HS-27A (cell line): ENCODE measurements at places on chromosomes 3 and 15.

DNA sequence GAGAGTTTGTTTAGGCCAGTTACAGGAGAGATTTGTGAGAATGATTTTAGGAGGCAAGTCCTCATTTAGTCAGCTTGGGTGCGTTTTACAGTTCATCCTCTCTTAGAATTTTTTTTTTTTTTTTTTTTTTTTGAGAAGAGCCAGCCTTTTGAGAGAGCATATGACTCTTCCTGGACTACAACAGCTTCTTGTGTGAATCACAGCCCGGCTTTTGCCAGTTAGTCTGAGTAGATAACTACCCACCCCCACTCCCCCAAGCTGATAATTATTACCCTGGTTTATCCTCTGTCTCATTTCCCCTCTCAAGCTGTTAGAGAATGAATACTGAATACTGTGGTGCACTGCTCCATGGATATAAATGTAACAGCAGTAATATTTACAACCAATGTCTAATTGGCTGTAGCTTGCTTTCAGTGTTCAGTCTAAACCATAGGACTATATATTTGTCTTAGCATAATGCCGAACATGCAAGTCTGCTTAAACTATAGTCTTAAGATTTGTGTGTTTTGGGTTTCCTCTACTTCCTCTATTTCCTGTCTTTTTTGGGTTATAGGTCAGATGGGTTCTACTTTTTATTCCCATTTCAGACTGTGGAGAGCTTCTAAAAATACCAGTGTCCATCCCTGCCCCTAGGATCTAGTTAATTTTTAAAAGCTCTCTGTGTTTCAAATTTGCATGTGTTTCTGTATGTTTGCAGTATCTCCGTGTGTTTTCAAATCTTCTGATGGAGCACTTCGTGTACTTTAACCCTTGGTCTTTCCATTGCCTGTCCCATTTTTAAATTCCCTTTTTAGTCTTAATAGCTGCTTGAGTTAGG, 8.0 kb downstream of the CHD2 start:
- no peak for DNase-seq

DNA sequence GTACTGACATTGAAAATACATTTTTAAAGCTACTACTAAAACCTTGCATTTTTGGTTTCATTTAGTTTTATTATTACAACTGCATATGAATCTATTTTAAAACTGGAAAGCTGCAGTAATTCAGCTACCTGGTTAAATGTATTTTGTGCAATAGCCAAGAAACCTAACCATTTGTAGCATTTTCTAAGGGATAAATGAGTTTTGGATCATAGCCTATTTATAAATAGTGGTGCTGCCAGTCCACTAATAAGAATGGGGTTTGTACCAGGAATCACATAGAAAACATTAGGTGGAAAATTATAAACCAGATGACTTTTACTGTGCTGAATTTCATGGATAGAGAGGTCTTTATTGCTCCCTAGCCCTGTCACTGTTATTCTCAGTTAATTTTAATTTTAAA, 454.7 kb downstream of the DIPK2A start:
- no peak for DNase-seq

- peak; percentile 93 for DNase-seq
Observed at GRCh38 chr3:185656321-185656840, 70.3 kb downstream of the SENP2 start.

DNA sequence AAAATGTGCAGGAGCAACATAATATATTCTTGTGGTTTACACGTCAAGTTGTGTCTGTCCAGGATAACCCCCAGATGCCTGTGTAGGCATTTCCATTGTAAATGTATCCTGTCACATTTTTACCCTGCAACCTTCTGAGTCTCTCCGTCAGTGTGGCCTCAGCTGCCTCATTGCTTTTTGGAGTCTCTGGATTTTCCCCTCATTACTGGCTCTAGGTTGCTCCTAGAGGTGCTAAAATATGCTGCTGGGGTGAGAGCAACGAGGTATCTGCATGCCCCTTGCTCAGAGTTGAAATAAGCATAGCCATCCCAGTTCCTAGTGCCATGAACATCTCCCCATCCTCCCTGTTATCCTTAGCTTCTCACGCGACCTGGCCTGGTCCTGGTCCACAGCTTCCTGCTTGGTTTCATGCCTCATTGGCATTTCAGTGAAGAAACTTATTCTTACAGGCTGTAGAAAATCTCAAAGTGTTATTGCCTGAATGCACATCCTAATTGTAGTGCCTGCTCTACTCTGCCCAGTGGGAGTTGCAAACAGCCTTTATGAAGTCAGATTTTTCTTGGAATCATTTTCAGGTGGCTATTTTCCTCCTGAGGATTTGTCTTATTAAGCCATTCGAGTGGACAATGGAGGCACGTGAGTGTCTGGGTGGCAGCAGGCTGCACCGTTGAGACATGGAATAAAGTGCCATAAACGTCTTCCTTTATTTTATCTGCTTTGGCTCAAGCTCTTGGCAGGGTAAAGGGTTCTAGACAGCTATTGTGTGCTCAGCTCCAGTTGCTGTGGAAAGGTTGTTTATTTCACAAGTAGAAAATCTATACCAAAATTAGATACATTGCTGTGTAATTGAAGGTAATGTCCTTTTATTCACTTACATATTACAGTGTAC, 33.2 kb downstream of the OXNAD1 start:
- DNase-seq = no peak

DNA sequence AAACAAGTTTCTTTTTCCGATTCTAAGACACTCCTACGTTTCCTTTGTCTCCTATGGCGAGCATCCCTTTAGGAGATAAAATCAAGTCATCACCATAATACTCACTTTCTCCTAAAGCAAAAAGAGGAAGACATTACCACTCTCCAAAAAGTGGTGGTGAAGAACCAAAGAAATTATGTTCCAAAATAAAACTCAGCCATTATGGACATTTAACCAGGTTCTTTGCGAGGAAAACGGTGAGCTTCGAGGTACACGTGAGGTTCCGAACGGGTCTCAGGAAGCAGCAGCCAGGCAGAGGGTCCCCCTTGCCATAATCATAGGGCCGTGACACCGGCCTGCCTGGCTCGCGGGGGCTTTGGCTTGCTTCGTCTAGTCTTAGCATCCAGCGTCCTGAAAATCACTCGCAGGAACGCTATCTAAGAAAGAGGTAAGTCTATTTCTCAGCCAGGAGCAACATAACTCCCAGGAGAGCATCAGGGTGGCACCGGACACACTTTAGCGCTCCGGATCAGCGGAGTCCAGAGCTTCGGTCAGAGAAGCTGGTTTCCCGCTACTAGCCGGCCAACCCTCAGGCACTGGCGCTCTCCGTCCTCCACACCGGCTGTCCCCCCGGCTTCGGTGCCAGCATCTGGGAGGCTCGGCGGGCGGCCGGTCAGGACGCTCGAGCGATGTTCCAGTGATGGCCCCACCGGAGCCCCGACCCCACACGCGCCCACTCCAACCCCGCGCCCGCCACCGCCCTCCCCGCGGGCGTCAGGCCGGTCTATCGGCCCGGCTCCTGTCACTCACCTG, 581 bp downstream of the IP6K1 start:
- DNase-seq = no peak

DNA sequence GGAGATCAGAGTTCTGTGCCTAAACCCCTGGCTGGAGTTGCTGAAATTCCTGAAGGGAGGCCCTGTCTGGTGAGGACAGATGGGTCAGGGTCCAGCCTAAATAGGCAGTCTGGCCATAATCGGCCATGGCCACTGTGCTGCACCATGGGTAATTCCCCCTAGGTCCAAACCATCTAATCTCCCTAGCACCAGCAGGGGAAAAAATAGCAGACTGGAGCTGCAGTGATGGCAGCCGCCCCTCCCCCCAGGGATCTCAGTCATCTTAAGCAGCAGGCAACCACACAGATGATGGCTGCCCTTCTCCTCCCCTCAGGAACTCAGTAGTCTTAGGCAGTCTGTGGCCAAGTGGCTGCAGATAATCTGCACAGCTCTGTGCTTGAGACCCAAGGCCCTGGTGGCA, 68.4 kb upstream of the CD96 start:
- no peak for DNase-seq

DNA sequence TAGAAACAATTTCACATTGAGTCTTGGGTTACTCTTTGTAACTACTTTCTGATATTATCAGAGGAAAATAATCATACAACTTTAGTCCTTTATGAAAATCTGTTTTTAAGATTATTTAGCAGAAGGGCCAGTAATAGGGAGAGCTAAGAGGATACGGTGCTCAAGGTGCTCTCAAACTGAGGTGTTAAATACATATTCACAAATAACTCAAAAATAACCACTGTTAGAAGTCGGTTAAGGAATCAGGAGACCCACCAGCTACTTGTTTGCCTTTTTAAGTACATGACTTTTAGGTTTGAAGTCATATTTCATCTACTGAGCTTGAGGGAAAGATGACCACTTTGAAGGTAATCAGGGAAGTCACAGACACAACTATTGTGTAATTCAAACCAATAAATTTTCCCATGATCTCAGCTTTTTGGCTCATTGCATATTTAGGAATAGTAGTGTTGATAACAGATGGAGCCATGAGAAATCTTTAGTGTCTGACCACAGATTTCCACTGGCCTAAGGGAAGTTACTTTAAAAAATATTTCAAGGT, 1.4 kb upstream of the RSRC1 start:
- no peak for DNase-seq

DNA sequence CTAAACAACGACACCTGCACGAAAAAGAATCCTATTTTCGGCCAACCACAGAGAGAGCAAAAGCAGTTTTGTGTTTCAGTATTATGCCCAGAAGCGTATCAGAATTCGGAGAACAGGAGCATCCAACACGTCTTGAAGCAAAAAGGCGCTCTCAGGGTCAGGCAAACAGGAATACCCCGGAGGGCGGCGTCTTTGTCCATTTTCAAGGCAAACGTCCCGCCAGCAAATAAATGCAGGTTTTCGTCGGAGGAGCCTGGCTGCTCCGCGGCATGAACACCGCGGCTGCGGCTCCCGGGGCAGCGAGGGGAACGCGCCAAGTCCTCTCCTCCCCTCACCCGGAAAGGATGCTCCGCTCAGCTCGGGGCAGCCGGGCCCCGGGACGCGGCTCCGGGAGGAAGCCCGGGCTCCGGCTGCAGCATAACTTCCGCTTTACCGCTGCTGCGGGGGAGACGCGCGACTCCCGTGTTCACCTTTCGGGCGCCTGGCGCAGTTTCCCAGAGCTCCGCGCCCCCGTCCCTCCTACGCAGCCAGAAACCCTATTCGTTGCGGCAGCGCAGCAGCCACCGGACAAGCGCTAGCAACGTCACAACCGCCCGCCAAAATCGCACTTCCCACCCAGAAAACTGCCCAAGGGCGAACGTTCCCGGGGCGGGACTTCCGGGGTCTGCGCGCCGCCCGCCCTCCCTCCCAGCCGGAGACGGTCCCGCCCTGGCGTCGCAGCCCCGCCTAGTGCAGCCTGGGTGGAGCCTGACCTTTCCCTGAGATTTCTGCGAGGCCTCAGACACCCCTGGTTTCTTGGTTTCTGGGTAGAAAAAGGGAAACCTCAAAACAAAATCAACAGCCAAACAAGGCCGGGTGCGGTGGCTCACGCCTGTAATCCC, at the start of gene RNF168:
RNF168 (minus strand) TSS at position 573 of the 881 bp plus-strand sequence. CDS start 595 bp downstream, outside the sequence.
- peak; percentile 79 for DNase-seq

DNA sequence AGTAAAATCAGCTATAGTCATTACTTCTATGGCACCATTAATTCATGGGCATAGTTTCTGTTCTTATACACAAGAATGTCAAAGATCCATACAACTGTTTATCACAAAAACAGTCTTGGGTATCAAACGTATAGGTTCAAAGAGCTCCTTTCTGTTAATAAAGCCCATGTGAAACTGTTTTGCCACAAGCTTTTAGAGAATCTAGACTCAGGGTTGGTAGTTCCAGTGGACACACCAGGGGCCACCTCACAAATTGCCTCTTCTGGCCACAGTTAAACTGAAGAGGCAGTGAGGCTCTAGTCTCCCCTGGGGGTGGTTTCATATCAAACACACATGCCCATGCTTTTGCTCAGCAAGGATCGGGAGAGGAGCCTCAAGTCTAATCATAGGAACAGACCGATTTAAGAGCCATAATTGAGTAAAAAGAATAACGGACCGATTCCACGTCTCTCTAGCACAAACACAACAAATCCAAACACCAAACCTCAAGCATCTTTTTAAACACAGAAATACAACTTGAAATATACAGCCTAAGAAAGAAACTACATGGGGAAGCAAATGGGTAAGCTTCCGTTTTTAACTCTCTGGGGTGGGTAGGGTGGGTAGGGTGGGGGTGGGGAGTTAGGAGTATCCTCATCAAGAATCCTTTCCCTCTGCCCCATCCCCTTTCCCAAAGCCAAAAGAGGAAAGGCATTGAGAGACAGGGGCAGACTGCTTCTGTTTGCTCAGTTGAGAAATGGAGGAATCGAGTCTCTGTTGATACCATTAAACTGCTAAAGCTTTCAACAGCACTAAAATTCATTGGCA, 443.3 kb downstream of the MAGI1 start:
- DNase-seq = no peak

- no peak for DNase-seq
Observed at GRCh38 chr15:100330629-100331215, 11.1 kb downstream of the ADAMTS17 start.

- no peak for DNase-seq
Observed at GRCh38 chr3:104126864-104127553, 1239.7 kb upstream of the ALCAM start.

DNA sequence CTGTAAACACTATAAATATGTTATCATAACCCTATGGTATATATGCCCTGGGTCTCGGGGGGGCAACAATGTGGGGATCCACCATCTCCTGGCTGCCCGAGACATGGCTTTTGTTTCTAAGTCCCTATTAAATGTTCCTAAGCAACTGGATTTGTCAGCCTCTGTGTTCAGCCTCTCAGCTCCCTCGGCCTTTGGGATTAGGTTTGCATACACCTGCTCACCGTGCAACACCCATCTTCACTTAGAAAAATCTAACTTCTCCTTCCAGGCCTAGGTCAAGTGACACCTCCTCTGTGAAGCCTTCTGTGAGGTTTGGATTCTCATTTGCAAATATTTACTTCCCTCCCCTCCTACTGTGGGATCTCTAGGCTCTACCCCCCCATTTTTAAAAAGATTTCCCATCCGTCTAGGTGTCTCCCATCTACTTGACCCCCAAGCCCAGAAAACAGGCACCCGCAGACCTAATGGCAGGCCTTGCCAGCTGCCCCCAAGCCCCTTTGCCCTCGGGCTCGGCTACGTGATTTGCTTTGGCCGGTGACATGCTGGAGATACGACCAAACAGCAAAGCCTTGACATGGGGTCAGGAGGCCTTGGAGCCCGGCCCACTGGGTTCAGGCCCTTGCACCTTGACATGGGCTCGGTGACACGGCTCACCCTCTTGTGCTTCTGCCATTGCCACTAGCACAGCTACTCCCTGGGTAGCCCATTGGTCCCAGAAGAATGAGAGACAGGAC, 66.0 kb upstream of the BLM start:
- no peak for DNase-seq

- DNase-seq = peak; percentile 42
Observed at GRCh38 chr3:144185276-144185675, 213.7 kb downstream of the DIPK2A start.

DNA sequence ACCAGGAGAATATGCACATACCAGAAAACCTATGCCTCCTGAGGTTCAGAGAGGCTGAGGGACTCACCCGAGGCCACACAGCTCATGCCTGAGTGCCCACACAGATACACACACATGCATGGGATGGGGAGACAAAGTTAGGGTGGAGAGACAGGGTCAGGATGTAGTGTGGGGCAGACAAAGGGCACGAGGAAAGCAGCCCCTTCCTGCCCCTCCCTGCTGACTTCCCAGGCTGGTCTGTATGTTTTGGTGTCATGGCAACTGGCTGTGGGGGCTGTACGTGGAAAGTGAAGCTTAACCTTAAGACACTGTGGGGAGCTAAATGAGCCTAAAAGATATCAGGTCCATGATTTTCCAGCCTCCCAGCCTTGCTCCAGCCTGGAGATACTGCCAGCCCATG, 57.8 kb downstream of the EPHB3 start:
- no peak for DNase-seq

GRCh38 chr3:187612656-187613055, 57.5 kb downstream of the SST start:
- DNase-seq = no peak
